ENCODE measurements at places on chromosomes 13 and 19.

- DNase-seq, result peak; percentile 61
Observed at GRCh38 chr19:44744871-44745332, 3.6 kb upstream of the BCL3 start.

DNA sequence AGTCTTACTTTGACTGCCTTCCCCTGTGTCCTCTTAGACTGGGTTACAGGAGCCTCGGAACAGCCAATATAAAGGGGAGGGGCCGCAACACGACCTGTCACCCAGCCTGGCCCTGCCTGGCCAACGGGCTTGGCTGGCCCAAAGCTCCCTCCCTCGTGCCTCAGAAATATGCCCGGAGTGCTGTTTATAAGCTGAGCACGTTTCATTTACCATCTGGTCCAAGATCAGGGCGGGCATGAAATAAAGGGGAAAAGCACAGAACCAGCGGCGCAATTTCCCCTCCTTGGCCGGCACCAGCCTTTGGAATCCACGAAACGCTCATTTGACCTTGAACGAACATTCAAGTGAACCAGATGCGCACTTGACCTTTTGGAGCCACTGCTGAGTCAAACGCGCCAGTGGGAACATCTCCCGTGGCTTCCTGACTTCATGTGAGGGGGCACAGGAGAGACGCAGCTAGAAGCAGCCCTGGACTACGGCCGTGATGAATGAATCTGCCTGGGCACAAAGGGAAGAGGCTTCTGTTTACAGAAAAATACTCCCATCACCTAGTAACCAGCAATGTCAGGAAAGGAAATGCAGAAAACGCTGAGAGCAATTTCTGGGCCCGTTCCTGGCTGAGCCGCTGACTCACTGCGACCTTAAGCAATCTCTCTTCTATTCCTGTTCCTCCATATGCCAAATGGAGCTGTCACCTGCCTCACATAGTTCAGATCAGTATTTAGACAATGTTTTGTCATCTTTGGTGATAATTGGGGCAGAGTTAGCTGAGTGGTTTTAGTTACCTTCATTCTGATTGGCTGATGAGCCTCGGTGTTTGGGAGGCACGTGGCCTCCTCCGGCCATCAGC is 53.3 kb downstream of the RFX2 start:
- peak; percentile 97 for DNase-seq

- DNase-seq, result no peak
Observed at GRCh38 chr19:4113398-4114088, 10.4 kb downstream of the MAP2K2 start.

GRCh38 chr13:75308222-75308621 is 173.7 kb downstream of the TBC1D4 start:
- no peak for DNase-seq

DNA sequence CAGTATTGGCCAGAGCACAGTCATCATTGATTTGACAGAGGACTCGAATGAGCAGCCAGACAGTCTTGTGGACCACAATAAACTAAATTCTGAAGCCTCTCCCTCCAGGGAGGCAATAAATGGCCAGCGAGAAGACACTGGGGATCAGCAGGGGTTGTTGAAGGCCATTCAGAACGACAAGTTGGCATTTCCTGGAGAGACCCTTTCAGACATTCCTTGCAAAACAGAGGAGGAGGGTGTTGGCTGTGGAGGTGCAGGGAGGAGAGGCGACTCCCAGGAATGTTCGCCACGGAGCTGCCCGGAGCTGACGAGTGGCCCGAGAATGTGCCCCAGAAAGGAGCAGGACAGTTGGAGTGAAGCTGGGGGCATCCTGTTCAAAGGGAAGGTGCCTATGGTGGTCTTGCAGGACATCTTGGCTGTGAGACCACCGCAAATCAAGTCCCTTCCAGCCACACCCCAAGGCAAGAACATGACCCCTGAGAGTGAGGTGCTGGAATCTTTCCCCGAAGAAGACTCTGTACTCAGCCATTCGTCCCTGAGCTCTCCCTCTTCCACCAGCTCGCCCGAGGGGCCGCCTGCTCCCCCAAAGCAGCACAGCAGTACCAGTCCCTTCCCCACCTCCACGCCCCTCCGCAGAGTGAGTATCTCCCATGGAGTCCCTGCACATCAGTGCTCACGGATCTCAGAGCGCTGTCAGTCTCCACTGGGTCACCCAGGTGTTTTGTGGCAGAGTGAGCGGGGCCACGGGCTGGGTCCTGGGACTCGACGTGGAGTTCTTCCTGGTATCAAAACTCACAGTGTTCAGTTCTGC is 6.9 kb downstream of the CHAF1A start:
- no peak for DNase-seq

DNA sequence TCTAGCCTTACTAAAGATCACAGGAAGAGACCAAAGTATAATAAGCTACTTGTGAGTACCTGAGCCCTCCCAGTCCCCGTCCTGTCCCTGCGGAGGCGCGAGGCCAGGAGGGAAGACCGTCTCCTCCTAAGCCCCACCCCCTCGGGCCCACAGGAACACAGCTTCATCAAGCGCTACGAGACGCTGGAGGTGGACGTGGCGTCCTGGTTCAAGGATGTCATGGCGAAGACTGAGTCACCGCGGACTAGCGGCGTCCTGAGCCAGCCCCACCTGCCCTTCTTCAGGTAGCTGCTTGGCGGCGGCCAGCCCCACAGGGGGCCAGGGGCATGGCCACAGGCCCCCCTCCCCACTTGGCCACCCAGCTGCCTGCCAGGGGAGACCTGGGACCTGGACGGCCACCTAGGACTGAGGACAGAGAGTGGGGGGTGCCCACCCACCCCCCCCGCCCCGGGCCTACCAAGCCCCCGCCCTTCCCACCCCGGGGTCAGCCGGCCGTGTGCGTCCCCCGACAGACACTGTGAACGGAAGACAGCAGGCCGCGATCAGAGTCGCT is 2.4 kb upstream of the TGFBR3L start:
- no peak for DNase-seq

GRCh38 chr19:12675940-12676339 is 5.7 kb downstream of the DHPS start:
- DNase-seq, result no peak

DNA sequence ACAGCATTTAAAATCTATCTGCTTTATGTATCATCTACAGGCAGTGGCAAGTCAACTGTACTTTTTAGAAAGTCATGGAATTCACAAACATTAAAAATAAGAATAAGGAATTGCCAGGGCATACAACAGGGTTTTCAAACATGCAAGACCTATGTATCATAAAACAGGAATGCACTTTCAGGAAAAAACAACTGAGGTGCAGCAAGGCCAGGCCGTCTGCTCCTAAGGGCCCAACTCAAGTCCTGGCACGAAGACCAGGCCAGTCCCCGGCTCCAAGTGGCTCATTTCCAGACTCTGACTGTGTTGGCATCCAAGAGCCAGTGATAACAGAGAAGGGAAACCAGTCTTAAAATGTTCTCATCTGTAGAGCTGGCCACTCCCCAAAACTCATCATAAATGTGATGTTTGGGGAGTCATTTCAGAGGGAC is 7.1 kb downstream of the RFX2 start:
- DNase-seq, result peak; percentile 100

GRCh38 chr13:106352850-106353249 is 182.6 kb downstream of the EFNB2 start:
- DNase-seq, result no peak
